Aorta (tissue), 5 donors: ENCODE measurements at places on chromosomes 11 and 22. TPM values are rescaled to one million over a fixed set of nuclear protein-coding genes. Genes with fewer than 3 reads are reported as not detected.

Gene NXPE2
- total RNA-seq, result 0.99 TPM

- H3K36me3 ChIP-seq, result no peaks in the 10 kb centered on the region
- no peak overlapping the region for H3K27ac ChIP-seq
- H3K4me3 ChIP-seq, result no peak overlapping the region
- DNase-seq, result no peak
Measured at GRCh38 chr11:133619973-133620372, 87.7 kb upstream of the OPCML start.

Gene KCNK4
- total RNA-seq, result not detected

Gene CNIH2
- 0.75 TPM for total RNA-seq

DNA sequence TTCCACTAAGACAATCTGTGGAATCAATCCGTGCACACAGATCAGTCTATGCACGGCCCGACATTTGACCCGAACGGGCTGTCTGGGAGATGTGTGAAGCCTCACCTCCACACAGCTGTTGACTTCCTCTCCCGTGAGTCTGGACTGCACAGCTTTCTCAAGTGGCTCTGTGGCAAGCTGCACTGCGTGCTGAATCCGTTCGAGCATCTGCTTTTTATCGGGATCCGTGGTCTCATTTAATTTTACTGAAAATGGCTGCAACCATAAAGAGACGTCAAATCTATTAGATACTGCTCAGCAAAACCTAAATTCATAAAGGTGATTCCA, 19.3 kb downstream of the CARS1 start:
- no peaks in the 10 kb centered on the region for H3K4me1 ChIP-seq
- no peaks in the 10 kb centered on the region for H3K27me3 ChIP-seq
- H3K36me3 ChIP-seq, result no peaks in the 10 kb centered on the region
- H3K4me3 ChIP-seq, result no peak overlapping the region
- no peak overlapping the region for H3K27ac ChIP-seq
- DNase-seq, result no peak

DNA sequence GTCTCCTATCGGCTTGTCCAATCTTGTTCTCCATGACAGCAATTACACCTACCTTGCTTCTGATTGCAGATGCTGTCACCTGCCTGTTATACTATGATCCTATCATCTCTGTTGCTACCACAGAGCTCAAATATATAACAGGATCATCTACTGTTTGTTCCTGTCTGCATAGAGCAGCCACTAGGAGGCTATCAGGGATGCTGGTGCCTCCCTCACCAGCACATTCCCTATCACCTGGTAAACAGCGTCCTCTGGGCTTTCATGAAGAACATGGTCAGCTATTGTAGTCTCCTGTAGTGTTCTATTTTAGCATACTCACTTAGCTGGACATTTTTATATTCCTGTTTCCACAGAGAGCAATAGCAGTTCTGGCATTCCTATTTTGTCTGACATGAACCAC, 87.8 kb upstream of the FAT3 start:
- H3K27ac ChIP-seq, result no peak overlapping the region
- no peak for DNase-seq
- no peaks in the 10 kb centered on the region for H3K36me3 ChIP-seq

DNA sequence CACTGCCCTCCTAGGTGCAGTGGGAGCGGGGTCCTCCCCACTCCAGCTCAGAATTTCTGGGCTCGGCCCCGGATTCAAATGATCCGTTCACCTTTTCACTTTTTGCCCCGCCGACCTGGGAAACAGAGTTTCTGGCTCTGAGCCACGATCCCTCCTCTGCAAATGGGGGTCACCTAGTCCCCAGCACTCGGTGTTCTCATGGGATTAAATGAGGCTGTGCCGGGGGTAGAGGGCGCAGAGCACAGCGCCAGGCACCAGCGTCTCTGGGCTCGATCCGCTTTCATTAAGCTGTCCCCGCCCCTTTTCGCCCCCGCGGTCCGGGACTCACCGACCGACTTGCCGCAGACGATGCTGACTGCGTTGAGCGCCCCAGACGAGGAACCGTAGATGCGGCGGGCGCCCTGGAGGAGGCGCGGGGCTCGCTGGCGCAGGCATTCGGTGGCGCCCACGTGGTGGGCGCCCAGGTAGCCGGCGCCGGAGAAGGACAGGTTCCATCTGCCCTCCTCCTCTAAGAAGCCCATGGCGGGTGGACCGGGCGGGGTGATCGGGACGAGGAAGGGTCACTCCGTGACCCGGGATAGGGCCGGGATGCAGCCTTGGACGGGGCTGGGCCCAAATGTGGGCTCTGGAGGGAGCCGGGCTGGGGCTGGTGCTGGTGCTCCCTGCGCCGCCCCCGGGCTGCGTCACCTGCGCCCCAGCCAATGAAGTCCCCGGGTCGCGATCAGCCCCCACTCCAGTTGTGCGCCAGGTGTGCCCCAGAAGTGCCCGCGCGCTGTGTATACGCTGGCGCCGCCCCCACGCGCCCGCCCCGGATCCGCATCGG, at the start of gene PNPLA5:
PNPLA5 (minus strand) TSS at position 654 of the 823 bp plus-strand sequence; CDS start at position 521, 133 bp downstream.
- no peak within 1 kb of the TSS for H3K27ac ChIP-seq
- H3K36me3 ChIP-seq, result no peaks in the 10 kb centered on the region
- H3K27me3 ChIP-seq, result no peaks in the 10 kb centered on the region
- DNase-seq, result peak; percentile 71
- no peak within 1 kb of the TSS for H3K4me3 ChIP-seq
